ENCODE measurements at places on chromosomes 6 and 20.

DNA sequence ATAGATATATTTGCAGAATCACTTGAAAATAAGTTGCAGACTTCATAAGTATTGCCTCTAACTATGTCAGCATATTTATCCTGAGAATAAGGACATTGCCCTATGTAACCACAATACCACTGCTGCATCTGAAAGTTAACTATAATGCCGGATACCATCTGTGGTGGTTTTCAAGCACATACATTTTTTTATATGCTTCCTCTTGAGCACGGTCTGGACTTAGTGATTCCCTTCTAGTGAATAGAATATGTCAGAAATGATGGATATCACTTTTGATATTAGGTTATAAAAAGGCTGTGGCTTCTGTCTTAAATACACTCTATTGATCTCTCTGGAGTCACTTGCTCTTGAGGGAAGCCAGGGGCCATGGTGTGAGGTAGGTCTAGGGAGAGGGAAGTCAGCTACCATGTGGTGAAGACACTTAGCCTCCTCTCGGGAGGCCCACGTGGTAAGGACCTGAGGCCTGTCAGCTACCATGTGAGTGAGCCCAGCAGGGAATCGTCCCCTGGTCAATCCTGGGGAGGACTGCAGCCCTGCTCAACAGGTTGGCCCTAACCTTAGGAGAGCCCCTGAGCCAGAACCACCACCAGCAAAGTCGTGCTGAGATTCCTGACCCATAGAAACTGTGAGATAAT, 57.5 kb downstream of the CCDC170 start:
- DNase-seq = no peak

DNA sequence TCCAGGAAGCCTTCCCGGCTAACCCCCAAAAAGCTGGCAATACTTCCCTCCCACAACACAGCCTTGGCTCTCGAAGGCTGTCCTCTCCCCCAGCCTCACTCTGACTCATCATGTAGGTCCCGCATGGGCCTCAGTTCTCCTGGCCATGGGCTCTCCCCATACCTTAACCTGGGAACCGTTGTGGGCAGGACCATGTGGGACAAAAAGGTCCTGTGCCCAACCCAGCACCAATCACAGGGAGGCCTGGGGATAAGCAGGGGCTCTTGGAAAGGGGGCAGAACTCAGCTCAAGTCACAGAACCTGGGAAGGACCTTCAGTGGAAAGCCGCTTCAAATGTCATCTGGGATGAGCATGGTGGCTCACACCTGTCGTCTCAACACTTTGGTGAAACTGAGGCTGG, 45.5 kb downstream of the MRPL14 start:
- no peak for DNase-seq

GRCh38 chr6:112331306-112331705, 15.8 kb upstream of the RFPL4B start:
- DNase-seq = no peak

GRCh38 chr6:11160199-11160598, 48.7 kb upstream of the ERVFRD-1 start:
- no peak for DNase-seq

DNA sequence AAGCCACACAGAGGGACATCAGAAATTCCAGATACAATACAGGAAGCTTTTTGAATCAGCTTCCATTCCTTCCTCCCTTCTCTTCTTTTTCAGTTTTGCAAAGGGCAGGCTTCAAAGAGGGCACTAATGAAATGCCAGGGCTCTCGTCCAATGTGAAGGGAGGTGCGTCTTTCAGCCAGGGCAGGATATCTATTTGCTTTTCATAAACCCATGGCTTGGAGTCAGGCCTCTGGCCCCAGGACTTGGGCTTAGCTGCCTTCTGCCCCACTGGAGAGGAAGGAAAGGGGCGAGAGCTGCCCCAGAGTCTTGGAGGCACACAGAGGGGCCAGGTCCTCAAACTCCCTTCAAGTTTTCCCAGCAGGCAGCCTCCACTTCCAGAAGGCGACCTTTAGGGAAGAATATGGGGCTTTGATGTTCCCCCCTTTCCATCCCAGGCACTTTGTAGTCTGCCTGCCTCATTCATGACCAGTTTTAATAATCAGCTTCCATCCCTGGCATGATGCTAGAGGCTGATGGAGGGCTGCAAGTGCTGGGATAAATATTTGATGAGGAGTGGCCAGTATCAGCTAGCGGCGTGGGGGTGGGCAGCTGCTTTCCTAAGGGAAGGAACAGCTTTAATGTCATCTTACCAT, 234.8 kb downstream of the NRN1 start:
- DNase-seq = no peak

Measured in stimulated activated CD4-positive, alpha-beta T cell treated with anti-CD3 and anti-CD28 coated beads, Interleukin-1b, Interleukin-23, amount 100 ng/mL, for 24 hours (primary cell).